Hematopoietic multipotent progenitor cell treated with erythropoietin and hydrocortisone succinate and interleukin-3 and kit ligand, for 8 days (in vitro differentiated cells): ENCODE measurements at places on chromosomes 6 and 20.

GRCh38 chr6:63941747-63942470, 306.3 kb downstream of the PHF3 start:
- peak; percentile 17 for DNase-seq

DNA sequence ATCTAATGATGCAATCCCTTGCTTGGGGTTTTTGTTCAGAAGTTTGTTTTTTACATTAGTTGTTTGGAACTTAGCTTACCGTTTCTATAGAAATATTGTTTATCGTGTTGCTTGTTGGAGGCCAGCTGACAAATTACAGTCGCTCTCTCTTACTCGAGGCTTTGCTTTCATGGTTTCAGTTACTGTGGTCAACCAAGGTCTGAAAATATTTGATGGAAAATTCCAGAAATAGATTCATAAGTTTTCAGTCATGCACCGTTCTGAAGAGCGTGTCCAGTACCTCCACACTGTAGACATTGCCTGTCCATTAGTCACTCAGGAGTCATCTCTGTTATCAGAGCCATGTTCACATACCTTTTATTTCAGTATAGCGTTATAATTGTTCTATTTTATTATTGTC, 47.9 kb downstream of the DEK start:
- no peak for DNase-seq

GRCh38 chr20:3141757-3142156, 17.9 kb downstream of the FASTKD5 start:
- no peak for DNase-seq

GRCh38 chr6:169395080-169395805, 141.6 kb upstream of the THBS2 start:
- DNase-seq: no peak

DNA sequence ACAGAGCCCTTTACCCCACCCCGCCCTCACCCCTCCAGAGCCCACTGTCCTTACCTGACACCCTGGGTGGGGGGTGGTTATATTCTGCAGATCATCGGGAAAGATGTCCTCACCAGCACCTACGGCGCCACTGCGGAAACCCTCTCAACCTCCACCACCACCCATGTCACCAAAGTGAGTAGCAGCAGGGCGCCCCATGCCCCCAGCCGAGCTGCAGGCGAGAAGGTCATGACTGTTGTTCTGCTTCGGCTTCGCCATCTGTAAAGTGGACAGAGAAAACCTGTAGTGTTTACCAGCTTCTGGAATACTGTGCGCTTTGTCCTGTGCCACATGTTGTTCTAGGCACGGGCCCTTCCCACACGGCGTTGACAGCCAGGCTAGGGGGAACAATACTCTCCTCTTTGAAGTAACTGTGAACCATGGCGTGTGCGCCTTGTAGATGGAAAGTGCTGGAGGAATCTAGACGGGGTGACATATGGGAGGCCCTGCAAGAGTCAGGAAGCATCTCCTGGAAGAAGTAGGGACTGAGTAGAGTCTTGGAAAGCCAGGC, 16.5 kb upstream of the AAR2 start:
- DNase-seq: no peak

DNA sequence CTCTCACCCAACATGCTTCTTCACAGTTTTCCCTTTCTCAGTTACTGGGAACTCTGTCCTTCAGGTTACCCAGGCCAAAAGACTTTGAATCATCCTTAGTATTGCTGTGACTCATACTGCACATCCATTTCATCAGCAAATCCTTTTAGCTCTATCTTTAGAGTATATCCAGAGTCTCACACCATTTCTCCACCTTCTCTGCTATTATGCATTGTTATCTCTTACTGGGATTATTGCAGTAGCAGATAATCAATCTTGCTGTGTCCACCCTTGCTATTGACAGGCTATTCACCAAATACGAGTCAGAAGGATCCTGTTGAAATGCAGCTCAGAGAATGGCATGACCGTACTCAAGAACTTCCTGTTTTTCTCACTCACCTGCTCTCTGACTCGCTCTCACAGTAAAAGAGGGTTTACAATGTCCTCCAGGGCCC, 57.3 kb downstream of the BCKDHB start:
- DNase-seq: peak; percentile 18

- DNase-seq: no peak
Observed at GRCh38 chr6:115220551-115221159, 840.0 kb downstream of the FRK start.

GRCh38 chr6:5219011-5219691, 41.6 kb downstream of the LYRM4 start:
- no peak for DNase-seq

DNA sequence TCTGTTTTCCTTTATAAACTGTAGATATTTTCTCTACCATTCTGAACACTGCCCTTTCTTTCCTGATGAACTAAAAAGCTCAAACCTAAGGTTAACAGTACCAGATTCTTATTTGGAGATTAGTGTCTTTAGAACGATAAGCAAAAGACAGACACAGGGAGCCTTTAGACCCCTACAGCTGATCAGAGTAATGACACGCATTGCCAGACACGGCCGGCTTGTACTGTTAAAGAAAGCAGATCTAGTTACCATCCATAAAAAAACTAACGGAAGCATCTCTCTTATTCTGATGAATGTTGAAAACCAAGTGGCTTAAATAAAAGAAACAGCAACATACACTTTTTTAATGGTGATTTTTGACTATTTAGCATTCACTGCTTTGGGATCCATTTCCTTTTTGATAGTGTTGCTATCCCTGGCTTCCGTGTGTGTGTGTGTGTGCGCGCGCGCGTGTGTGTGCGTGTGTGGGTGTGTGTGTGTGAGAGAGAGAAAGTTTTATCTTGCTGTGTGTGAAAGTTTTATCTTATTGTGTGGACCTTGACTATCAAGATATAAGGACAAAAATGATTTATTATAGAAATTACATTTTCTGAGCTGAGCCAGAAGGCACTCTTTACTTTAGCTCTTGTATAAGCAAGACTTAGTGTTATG, 95.6 kb upstream of the SLC35B3 start:
- no peak for DNase-seq
